ENCODE measurements at places on chromosomes 13 and 19. TPM values are rescaled to one million over a fixed set of nuclear protein-coding genes. Genes with fewer than 3 reads are reported as not detected.

Gene ZNF441
- 6.3 TPM for total RNA-seq

Gene CGB2
- total RNA-seq = not detected

Gene NLRP11
- total RNA-seq = not detected

Gene ZNF787
- 30.2 TPM for total RNA-seq

Gene C5AR2
- total RNA-seq = not detected

Gene TMEM255B
- total RNA-seq = 1.9 TPM

Gene NPAS1
- total RNA-seq = 3.6 TPM

Gene IFI30
- 22.8 TPM for total RNA-seq

Gene ZNF112
- 9.8 TPM for total RNA-seq

Gene ZNF653
- total RNA-seq = 13.4 TPM

Gene CABP5
- total RNA-seq = not detected

Gene CEACAM3
- total RNA-seq = not detected

Gene GIPC3
- not detected for total RNA-seq

DNA sequence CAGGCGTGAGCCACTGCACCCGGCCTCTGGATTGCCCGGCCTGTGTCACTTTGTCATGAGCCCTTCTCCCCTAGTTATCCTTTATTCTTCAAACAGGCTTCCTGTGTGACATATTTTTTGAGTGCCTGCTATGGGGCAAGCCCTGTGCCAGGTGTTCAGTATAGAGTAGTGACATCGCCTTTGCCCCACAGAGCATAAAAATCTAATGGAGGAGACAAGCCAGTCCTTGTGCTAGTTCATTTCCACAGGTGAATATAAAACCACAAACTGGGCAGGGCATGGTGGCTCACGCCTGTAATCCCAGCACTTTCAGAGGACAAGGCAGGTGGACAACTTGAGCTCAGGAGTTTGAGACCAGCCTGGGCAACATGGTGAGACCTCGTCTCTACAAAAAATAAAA, 43.2 kb downstream of the BBC3 start:
- no peak for DNase-seq

DNA sequence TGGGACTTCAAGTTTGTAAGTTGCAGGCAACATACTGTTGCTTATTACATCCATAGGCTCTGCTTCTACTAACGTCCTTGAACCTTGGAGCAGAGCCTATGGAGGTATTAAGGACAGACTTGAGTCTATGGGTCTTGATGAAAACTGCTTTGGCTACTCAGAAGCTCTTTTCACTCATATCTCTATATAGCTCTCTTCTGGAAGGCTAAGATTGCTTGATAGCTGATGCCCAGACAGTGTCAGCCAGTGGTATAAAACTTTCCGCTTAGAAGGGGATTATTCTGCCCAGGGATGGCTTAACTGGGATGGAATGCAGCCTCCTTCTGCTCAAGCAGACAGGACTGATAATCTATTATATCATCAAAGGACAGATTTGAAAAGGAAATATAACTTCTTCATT, 25.6 kb upstream of the ESD start:
- no peak for DNase-seq

- DNase-seq = no peak
These were observed 10.4 kb downstream of the MTUS2 start for GRCh38 chr13:28830580-28830979.

GRCh38 chr13:99617474-99618255, 116.4 kb downstream of the TM9SF2 start:
- no peak for DNase-seq

DNA sequence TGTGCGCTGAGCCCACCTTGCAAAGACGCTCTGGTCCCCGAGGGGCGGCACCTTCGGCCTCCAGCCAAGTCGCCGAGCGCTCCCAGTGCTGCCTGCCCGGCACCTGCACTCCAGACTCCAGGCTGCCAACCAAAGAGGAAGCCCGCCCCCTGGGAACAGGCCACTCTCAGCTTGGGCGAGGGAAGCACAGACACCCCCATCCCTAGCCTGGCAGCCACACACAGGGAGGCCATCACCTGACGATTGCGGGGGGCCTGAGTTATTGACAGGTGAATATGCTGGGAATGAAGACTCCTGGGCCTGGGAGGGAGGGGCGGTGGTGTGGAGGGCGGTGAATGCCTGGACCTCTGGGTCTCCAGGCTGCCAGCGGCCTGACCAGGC, 10.3 kb upstream of the ZNF492 start:
- no peak for DNase-seq

GRCh38 chr13:63367522-63368198, 1952.0 kb upstream of the PCDH20 start:
- no peak for DNase-seq

DNA sequence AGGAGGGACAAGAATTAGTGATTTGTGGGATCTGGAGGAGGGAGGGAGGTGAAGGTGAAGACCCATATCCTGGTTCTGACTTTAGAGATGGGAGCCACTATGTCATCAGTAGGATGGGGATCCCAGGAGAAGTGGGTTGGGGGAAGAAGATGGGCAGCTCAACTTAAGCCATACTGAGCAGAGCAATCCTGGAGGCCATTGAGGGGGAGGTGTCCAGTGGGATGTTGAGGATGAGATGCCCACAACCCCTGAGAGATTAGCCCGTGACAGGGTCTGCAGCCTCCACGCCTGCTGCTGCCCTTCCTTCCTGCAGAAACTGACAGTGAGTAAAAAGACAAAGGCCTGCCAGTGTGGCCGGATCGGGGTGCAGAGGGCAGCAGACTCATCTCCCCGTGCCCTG, 11.2 kb upstream of the SIGLEC6 start:
- no peak for DNase-seq

DNA sequence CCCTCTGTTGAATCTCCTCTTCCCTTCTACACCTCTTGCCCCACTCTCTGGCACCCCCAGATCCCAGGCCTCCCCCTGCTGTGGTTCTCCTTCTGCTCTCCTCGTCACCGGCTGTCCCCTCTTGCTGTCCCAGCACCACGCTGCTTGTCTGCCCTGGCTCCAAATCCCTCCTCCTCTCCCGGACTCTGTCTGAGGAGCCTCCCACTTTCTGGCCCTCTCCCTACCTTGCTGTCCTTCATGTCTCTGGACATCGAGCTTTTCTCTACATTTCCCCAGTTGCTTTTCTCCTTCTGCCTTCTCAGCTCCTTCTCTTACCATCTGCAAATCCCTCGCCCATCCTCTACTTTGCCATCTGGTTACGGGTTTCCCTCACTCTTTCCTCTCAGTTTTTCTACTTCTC, 1.2 kb downstream of the ZNF347 start:
- no peak for DNase-seq

DNA sequence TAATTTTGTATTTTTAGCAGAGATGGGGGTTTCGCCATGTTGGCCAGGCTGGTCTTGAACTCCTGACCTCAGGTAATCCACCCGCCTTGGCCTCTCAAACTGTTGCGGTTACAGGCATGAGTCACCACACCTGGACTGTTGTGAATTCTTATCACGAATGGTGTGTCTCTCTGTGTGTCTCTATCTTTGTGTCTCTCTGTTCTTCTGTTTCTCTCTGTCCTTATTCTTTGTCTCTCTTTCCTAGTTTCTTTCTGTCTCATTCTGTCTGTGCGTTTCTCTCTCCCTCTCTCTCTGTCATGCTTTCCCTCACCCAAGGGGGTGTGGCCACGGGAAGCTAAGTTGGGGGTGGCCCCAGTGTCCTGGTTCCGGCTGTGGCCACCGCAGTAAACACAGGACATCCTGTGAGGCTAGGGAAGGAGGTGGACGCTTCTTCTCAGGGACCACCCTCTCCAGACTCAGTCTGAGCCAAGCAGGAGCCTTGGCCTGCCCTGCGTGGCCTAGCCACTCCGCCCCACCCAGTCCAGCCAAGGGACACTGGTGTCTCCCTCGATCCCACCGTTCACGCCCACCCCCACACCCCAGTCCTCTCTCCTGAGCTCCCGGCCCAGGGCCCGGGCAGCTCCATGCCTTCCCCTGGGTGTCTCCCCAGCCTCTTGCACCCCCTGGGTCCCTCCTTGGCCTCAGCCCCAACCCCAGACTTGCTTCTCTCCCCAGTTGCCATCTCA, 3.9 kb upstream of the PRX start:
- no peak for DNase-seq

DNA sequence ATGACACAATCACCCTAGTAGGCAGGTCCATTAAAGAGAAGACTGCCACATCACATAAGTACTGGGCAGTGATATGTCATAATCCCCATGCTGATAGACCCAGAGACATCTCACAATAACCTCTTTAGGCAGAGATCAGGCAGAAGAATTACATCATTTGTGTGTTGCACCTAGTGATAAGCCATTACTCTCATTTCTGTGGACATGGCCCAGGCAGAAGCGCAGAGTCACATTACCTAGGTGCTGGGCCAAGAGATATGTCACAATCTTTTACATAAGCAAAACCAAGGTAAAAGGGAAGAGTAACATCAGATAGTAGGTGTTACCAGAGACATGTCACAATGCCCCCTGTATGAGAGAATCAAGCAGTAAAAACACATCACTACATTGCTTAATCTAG, 71.9 kb downstream of the ZNF726 start:
- no peak for DNase-seq

DNA sequence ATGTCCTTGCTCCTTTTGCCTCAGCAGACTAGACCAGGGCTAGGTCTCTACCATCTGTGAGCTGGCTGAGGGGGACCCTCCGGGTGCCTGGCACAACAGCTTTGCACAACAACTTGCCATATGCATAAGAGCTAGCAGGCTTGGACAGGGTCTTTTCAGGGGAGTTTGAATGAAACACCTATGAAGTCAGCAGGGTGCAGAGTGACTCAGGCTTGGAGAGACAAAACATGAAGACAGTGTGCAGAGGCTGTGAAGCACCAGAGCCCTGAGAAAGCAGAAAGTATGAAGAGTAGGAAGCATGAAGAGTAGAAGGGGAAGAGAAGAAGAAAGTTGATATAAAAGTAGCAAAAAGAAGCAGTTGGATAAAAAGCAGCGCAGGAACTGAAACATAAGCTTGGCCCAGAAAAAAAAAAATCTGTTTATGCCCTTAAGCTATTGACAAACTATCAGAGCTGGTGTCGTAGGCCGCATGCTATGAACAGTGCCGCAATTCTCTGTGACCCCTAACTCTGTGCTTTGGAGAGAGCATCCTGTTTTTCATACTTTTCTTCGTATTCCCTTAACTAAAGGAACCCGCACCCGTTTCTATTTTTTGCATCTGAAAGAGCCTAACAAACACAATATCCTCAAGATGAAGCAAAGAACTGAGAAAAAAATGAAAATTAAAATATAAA, 52.7 kb upstream of the FAM216B start:
- no peak for DNase-seq

DNA sequence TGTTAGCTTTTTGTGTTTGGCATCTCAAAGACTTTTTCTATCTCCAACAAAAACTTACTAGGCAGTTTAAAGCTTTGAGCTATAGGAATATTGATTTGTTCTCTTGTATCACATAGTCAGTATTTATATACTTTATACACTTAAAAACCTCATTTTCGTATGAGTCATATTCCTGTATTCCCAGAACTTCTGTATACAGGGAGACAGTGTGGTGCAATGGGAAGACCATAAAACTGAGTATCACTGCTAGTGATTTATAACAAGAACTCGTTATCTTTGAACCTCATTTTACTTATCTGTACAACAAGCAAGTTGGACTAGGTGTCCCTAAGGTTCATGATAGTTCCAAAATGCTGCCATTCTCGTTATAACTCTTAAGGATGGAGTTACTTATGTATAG, 6.3 kb downstream of the GPR180 start:
- DNase-seq = no peak

Data from type B pancreatic cell (in vitro differentiated cells).